ENCODE measurements at places on chromosomes 11 and 22.
A peak's percentile ranks its signal among the peaks of the same experiment; 100 is the strongest.

GRCh38 chr11:8285228-8285627 is 21.6 kb upstream of the LMO1 start:
- no peak for DNase-seq

GRCh38 chr11:46345131-46345597 is 2.1 kb upstream of the DGKZ start:
- peak; percentile 49 for DNase-seq

DNA sequence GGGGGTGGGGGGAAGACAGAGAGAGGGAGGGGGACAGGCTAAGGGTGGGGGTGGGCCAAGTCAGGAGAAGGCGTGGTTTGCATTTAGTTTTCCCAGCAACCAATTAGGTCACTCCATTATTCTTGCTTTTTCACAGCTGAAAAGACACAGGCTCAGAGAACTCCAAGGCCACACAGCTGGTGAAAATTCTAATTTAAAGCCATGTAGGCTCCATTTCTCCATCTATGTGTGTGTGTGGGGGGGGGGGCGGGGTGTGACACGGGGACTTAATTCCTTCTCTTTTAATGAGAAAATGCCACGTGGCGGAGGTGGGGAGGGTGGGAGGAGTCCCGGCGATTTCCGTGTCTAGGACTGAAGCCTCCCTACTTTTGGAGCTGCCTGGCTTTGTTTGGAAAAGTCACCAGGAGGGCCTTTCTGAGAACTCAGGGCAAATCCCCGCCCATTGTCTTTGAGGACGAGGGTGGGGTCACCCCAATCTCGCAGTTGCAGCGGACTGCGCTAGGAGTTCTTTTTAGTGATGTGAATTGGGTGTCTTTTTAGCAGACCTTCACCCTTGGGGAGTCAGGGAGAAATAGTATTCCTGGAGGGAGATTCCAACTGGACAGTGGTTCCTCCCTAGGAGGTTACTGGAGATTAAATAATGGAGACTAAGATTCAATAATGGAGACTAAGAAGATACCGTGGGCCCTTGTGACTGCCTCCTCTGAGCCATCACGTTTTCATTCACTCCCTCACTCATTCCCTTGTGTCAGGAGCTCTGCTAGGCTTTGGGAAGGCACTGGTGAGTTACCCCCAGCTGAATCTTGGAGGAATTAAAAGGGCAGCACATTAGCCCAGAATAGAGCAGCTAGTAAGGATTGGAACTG is 36.4 kb upstream of the PTPRJ start:
- no peak for DNase-seq

DNA sequence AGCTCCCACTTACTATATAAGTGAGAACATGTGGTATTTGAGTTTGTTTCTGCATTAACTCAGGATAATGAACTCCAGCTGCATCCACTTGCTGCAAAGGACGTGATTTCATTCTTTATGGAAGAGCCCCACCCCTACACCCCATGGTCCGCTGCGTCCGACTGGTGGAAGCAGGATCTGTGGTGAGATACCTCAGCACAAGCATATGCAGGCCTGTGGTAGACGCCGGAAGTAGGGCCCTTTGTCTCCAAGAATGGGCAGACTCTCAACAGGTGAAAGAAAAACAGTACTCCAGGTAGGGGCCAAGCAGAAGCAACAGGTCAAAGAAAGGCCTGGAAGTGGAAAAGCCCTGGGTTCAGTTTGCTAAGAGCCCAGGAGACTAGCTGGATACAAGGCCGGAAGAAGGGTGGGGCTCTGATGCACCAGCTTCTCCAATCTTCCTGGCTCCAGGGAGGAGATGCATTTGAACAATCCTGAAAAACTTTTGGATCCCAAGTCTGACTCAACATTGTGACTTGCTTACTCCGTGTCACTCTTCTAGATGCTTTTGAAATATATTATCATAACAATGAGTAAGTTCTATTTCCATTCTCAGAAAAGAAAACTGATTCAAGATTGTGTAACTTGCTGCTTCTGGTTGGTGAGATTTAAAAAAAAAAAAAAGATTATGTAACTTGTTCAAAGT is 30.4 kb downstream of the NEAT1 start:
- peak; percentile 95 for DNase-seq

DNA sequence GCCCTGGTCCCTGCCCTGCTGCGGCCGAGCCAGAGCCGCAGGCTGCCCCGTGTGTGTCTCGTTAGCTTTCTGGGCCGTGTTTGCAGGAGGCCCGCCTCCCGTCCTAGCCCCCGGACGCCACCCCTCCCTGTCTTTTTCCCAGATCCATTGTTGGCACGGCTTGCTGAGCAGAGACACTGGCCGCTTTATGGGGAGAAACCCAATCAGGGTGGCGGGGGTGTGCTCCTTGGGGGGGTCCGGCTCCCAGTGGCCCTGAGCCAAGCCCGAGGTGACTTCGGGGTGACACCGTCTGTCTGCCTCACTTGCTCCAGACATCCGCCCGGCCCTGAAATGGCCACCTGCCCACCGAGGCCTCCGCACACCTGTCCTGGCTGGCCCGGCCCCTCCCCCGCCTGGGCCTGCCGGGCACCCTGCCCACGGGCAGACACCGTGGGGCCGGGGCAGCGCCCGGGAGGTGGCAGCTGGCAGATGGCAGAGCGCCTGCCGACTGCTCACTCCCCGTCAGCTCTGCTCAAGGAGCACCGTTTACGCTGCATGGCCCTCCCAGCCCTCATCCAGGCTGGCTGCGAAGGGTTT is 43.1 kb upstream of the PPARA start:
- peak; percentile 71 for DNase-seq

DNA sequence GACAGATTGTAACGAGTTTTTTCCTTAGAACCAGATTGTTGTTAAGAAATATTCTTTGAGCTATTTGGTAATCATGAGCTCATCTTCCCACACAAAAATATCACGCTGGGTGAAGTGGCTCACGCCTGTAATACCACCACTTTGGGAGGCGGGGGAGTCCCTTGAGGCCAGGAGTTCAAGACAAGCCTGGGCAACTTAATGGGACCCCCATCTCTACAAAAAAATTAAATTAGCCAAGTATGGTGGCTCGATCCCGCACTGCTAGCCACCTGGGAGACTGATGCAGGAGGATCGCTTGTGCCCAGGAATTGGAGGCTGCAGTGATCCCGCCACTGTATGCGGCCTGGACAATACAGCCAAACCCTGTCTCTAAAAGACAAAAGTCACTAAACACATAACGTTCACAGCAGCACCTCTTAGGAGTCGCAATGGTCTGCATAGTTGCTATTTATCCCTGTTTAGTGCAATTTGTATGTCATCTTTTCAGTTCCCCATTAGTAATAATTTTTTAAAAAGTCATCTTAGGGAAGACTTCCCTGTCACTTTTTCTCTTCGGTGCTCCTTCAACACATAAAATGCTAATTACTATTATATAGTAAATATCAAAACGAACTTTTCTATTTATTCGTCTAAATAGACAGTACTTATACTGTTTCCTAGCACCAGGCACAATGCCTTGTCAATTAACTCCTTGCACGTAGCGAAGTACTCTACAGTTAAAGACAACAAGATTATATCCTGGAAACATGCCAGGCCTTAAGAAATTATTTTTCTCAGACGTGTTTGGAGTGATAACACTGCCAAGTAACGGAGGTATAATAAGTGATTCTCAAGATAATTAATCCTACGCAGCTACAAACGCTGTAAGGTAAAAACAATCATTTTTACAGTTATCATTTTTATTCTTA is 1.1 kb downstream of the ST13 start:
- peak; percentile 45 for DNase-seq

GRCh38 chr11:4547416-4547815 is 2.4 kb downstream of the OR52M1 start:
- DNase-seq, result no peak

GRCh38 chr11:109963101-109963500 is 130.1 kb upstream of the ZC3H12C start:
- DNase-seq, result no peak

- peak; percentile 69 for DNase-seq
Measured at GRCh38 chr11:36500315-36500721, 9.8 kb downstream of the TRAF6 start.

DNA sequence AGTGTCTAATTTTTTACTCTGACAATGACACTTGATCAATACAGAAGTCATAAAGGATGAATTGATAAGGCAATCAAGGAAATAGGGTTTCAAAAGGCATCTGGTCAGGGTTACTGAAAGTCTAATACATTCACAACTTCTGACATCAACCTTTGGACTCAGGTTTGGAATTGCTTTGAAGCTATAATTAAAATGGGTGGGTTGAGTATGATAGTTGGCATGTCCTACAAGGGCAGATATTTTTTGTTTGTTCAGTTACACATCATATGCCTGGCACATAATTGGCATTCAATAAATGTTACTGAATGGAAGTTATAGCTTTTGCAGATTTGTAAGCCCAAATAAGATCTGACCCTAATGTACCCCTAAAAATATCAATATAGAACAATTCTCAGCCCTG is 7.3 kb upstream of the FUT4 start:
- DNase-seq, result no peak

DNA sequence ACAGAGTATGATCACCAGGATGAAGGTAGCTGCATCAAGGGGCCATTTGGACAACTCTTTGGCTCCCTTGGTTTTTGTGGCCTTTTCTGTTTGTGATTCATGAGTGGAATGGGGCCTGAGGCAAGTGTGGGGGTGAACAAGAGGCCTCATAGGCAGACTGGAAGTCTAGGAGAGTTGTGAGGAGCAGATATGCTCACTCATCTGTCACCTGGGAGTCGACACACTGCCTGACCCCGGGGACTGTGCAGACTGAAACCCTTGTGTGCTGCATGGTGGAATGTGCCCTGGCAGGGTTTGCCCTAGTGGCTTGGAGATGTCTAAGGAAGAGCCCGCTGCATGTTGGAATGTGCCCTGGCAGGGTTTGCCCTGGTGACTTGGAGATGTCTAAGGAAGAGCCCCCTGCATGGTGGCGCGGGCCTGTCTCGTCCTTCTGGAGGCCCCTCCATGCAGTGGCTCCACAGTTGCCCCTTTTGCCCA is 60.0 kb downstream of the MED15 start:
- peak; percentile 31 for DNase-seq

- peak; percentile 93 for DNase-seq
Measured at GRCh38 chr11:77191823-77192495, 63.9 kb downstream of the MYO7A start.

DNA sequence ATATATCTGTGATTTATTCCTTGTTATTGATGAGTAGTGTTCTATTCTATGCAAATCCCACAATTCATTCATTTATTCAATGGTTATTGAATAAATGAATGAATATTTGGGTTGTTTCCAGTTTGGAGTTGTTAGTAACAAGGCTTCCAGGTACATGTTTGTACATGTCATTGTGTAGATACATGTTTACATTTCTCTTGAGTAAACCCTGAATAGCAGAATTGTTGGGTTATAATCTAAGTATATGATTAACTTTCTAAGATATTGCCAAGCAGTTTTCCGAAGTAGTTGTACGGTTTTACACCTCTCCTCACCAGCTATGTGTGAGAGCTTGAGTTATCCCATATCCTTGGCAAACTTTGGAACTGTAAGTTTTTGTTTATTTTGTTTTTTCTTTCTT is 18.5 kb upstream of the OR8G1 start:
- DNase-seq, result no peak

- peak; percentile 88 for DNase-seq
Measured at GRCh38 chr11:58579192-58580129, 598 bp downstream of the ZFP91 start.

GRCh38 chr22:46033256-46034200 is 56.6 kb upstream of the WNT7B start:
- DNase-seq, result no peak

DNA sequence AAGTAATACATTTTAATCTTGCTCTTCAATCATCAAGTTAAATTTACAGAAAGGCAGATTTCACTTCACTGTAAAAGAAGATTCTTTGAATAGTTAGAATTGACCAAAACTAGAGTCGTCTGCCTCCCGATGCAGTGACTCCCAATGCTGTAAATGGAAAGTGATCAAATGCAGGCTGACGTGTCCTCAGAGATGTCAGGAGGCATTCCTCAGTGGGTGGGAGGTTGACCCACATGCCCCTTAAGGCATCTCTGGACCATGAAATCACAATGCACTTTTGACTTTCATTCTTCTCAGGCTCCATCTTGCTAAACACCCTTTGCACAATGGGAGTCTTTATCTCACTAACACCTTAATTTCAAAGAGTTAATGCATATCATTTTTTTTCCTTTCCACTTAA is 19.0 kb upstream of the CECR2 start:
- DNase-seq, result no peak

- DNase-seq, result no peak
Measured at GRCh38 chr11:1755692-1756561, 5.5 kb upstream of the IFITM10 start.

Data from MCF 10A (cell line).